ENCODE measurements at places on chromosomes 12 and 14.

DNA sequence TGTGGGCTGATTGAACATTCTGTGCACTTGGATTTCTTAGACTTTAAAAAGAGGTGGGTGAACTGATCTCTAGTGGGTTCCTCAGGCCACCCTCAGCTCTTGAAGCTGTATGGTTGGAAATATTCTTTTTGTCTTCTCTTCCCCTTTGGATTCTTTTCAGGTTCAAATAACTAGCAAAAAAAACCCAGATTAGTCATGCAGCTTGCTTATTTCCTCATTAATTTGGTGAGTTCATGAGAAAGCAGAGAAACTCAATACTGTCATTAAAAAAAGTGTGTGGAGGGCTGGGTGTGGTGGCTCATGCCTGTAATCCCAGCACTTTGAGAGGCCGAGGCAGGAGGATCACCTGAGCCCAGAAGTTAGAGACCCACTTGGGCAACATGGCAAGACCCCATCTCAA, 183.4 kb downstream of the ESR2 start:
- no peak for DNase-seq

GRCh38 chr14:39324097-39324496, 90.4 kb downstream of the MIA2 start:
- DNase-seq, result no peak

GRCh38 chr14:81123811-81124210, 96.9 kb downstream of the GTF2A1 start:
- no peak for DNase-seq

- no peak for DNase-seq
These were observed 48.5 kb downstream of the PITPNM2 start for GRCh38 chr12:123102366-123102765.

GRCh38 chr14:45084946-45085346, 1.0 kb downstream of the PRPF39 start:
- DNase-seq, result no peak

- peak; percentile 68 for DNase-seq
These were observed at the start of gene ADSS1 for GRCh38 chr14:104723651-104724406. TSS of gene ADSS1 (plus strand) at chr14:104724229. CDS start at chr14:104724271, 42 bp downstream.

DNA sequence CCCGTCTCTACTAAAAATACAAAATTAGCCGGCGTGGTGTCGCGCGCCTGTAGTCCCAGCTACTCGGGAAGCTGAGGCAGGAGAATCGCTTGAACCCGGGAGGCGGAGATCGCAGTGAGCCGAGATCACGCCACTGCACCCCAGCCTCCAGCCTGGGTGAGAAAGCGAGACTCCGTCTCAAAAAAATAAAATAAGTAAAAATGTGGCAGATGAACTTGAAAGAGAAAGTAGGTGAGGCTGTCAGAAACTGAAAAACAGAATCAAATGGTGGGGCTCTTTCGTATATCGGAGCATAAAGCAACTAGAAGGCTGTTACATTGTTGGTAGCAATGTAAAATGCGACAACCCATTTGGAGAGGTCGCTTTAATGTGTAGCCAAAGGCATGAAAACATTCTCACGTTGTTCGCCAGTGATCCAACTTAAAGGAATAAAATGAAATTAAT, 767 bp upstream of the CCNT1 start:
- DNase-seq, result no peak

- no peak for DNase-seq
These were observed 190.8 kb downstream of the NUAK1 start for GRCh38 chr12:105947906-105948305.

DNA sequence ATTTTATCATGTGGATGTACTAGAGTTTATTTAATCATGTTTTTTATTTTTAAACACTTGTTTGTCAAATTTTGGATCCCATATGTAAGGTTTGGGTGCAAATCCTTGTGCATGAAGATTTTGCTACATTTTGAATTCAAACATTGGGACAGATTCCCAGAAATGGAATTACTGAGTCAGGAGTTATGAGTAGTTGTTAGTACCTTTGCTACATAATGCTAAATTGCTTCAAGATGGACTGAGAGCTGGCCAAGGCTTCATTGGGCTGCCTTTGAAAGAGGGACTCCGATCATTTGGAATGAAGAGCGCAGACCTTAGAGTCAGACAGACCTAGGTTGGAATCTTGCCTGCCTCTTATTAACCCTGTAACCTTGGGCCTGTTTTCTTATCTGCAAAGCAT, 154.9 kb upstream of the PWP1 start:
- DNase-seq, result no peak

DNA sequence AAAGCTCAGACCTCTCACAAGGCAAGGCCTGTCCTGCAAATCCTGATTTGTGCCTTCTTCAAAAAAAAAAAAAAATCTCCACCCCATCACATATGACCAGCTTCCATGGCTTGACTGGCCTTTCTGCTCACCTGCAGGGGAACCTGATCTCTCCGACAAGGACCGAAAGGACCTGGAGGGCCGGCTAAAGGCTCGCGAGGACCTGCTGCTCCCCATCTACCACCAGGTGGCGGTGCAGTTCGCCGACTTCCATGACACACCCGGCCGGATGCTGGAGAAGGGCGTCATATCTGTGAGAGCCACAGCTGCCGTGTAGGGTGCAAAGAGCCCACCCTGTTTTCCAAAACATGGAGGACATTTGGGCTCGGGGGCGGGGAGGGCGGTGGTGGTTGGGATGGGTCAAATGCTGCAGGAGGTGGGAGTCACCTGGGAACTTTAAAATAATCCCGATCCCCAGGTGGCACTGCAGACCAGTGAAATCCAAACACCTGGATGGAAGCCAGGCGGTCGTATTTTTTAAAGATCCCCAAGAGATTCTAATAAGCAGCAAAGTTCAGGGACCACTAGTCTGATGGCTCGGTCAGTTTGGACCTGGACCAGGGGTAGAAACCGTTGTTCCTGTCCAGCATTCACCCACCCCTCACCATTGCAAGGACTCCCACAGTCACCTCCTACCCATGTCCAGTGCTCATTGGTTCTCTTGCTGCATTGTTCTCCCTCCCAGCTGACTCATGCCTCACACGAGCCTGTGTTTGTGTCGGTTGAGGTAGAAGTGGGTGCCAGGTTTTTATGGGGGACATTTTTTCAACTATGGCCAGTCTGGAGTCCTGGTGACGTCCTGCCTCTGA, 44.8 kb downstream of the FOXN4 start:
- DNase-seq, result peak; percentile 81

Data from urothelium cell line (cell line).